ENCODE measurements at places on chromosomes 7 and 10. TPM values are rescaled to one million over a fixed set of nuclear protein-coding genes. Genes with fewer than 3 reads are reported as not detected.

The GIMAP4 gene
- total RNA-seq = not detected

The CTAGE8 gene
- 1.8 TPM for total RNA-seq

The CYP3A4 gene
- not detected for total RNA-seq

The PAPOLB gene
- not detected for total RNA-seq

DNA sequence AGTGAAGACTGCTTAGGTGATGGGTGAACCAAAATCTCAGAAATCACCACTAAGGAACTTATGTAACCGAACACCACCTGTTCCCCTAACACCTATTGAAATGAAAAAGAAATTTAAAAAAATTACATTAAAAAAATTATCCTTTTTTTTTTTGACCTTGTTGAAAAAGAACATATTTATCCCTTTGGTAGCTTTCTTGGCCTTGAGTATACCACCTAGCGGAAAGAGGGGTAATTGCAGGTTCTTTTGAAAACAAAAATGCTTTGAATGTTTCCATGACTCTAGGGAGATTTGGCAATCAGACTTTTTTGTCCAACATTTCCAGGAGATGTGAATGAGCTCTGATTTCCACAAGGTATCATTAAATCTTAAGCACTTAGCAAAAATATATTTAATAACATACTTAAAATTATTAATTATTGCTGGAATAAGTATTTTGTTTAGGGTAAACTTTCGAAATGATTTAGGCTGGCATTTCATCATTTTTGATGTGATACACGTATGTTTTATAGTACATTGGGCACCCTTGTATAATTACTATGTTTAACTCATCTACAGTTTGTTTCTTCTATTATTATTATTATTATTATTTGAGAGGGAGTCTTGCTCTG, 47.0 kb upstream of the ELMO1 start:
- H3K27me3 ChIP-seq = no peaks in the 10 kb centered on the region
- H3K4me1 ChIP-seq = no peaks in the 10 kb centered on the region
- no peak overlapping the region for H3K4me3 ChIP-seq
- no peaks in the 10 kb centered on the region for H3K36me3 ChIP-seq
- no peak overlapping the region for H3K27ac ChIP-seq
- peak; percentile 43 for DNase-seq

DNA sequence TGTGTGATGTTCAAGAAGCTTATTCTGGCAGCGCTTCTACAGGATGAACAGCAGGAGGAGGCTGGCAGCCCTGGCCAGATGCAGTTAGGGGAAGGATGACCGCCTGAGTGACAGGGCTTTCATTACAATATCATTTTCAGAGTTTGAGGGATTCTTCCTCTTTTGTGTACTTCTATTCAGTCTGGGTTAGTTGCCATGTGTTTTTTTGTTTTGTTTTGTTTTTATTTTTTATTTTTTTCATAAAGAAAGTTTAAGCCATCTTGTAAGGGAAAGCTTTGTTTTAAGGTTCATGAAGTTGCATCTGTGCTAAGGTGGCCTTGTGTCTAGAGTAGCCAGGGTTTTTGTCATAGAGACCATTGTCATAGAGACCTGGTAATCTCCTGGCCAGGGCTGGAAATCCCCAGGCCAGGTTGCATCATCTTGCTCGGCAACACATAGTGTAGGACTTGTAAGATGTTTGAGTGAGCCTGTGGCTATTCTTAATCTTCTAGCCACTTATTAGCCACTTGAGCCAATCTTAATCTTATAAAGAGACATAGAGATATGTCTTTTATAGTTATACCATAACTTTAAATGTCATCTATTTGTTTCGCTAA, 230.5 kb upstream of the TMEM229A start:
- no peaks in the 10 kb centered on the region for H3K27me3 ChIP-seq
- DNase-seq = peak; percentile 23
- H3K27ac ChIP-seq = no peak overlapping the region
- H3K36me3 ChIP-seq = no peaks in the 10 kb centered on the region

- H3K27ac ChIP-seq = no peak overlapping the region
- H3K27me3 ChIP-seq = peaks cover 82% of the 10 kb centered on the region
- peak; percentile 71 for DNase-seq
- H3K4me3 ChIP-seq = peak overlapping the region; percentile 71
Observed at GRCh38 chr7:151410405-151411390, 860 bp upstream of the WDR86 start.

DNA sequence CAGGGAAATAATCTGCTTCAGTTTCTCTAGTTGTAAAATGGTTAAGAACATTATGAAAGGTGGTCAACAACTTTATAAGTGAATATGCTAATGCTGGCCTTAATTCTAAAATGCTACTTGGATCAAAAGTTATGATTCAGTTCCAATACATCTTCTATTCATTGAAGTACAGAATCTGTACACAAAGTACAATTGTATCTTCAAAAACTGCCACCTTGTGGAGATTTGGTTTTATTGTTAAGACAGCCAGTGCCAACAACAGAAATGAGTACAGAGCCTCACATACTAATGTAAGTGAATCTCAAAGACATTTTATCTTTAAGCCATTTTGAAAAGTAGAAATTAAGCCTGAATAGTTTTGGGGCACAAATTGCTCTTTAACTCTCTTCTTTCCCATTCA, 194.0 kb downstream of the CFTR start:
- no peaks in the 10 kb centered on the region for H3K27me3 ChIP-seq
- H3K4me3 ChIP-seq = peak overlapping the region; percentile 28
- peaks cover 20% of the 10 kb centered on the region for H3K4me1 ChIP-seq
- H3K36me3 ChIP-seq = no peaks in the 10 kb centered on the region

- peaks cover 35% of the 10 kb centered on the region for H3K4me1 ChIP-seq
- H3K4me3 ChIP-seq = no peak overlapping the region
- H3K27ac ChIP-seq = peak overlapping the region; percentile 53
- H3K27me3 ChIP-seq = no peaks in the 10 kb centered on the region
- peak; percentile 39 for DNase-seq
Observed at GRCh38 chr10:107033799-107034422, 130.6 kb downstream of the SORCS1 start.

All from neural progenitor cell (in vitro differentiated cells).